Ovary (tissue), 10 donors: ENCODE measurements at places on chromosomes 12 and 14. TPM values are rescaled to one million over a fixed set of nuclear protein-coding genes. Genes with fewer than 3 reads are reported as not detected.

DNA sequence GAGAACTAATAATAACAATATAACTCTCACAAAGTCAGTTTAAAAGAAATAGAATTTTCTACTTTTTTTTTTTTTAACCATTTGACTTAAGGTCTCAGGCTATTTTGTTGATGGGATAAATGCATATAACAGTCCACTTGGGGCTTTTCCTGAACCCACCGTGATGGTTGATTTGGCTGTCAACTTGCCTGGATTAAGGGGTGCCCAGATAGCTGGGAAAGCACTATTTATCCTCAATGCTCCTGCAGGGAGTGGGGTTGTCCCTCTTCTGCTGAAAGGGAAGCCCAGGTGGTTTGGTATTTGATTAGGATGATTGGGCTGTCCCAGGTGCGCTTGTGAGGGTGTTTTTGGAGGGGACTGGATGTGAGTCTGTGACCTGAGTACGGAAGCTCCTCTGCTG is 114.9 kb downstream of the AACS start:
- no peak for DNase-seq
- no peak overlapping the region for H3K27ac ChIP-seq
- no peaks in the 10 kb centered on the region for H3K36me3 ChIP-seq
- H3K4me3 ChIP-seq = no peak overlapping the region
- H3K4me1 ChIP-seq = peaks cover 2% of the 10 kb centered on the region

DNA sequence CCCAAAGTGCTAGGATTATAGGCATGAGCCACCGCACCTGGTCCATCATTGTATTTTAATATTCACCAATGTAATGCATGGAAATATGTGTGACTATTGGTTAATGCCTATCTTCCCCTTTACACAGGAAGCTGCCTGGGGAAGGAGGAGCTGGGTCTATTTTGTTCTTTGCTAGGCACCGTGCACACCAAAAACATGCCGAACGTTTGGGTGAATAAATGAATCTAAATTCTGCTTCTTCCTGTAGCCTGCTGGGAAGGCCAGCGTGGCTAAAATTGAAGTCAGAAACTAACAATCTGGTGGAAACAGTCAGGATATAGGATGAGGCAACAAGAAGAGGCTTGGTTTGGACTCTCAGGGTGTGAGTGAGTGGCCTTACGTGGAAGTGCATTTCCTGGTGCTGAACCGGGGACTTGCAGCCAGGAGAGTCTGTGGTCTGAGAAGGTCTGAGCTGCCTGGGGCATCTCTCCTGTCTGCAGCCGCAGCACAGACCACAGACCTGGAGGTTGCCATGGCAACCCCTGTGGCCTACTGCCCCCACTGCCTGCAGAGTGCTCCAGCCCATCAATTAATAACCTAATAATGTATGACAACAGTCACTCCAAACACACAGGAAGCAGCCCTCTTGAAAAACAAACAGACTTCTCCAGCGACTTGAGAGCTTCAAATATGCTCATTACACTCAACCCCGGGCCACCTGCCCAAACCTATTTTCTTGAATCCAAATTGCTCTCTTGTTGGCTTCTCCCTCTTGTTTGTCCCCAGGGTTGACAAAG is 5.5 kb upstream of the GPR68 start:
- no peaks in the 10 kb centered on the region for H3K36me3 ChIP-seq

KRT5 gene
- 10.3 TPM for total RNA-seq

- no peaks in the 10 kb centered on the region for H3K36me3 ChIP-seq
- H3K4me1 ChIP-seq = no peaks in the 10 kb centered on the region
- no peak for DNase-seq
Measured at GRCh38 chr12:60494244-60494643, 898.4 kb downstream of the SLC16A7 start.

DNA sequence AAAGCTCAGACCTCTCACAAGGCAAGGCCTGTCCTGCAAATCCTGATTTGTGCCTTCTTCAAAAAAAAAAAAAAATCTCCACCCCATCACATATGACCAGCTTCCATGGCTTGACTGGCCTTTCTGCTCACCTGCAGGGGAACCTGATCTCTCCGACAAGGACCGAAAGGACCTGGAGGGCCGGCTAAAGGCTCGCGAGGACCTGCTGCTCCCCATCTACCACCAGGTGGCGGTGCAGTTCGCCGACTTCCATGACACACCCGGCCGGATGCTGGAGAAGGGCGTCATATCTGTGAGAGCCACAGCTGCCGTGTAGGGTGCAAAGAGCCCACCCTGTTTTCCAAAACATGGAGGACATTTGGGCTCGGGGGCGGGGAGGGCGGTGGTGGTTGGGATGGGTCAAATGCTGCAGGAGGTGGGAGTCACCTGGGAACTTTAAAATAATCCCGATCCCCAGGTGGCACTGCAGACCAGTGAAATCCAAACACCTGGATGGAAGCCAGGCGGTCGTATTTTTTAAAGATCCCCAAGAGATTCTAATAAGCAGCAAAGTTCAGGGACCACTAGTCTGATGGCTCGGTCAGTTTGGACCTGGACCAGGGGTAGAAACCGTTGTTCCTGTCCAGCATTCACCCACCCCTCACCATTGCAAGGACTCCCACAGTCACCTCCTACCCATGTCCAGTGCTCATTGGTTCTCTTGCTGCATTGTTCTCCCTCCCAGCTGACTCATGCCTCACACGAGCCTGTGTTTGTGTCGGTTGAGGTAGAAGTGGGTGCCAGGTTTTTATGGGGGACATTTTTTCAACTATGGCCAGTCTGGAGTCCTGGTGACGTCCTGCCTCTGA is 44.8 kb downstream of the FOXN4 start:
- H3K4me3 ChIP-seq = no peak overlapping the region
- peaks cover 3% of the 10 kb centered on the region for H3K36me3 ChIP-seq
- no peaks in the 10 kb centered on the region for H3K4me1 ChIP-seq
- H3K27me3 ChIP-seq = no peaks in the 10 kb centered on the region

DNA sequence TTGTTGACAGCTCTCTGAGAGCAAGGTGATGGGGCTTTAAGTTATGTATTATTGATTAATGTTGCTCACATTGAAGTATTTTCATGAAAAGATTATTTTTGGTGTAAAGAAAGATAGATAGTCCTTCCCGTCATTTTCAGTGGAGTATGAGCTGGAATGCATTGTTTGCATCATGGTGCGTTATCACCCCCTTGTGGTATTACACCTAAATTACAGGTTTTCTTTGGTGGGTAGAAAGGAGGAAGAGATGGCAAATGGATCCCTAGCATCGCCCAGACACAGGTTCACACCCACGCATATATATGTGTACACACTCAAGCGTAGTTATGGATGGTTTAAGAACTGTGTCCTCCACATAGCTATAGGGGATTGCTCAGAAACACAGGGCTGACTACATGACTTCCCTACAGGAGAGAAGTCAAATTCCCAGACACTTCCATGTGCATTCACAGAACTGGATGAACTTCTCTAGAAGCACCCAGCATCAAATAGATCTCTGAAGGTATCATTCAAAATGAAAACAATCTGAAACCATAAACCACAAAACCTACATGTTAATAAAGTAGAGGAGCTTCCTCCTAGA is 14.4 kb upstream of the SERPINA10 start:
- no peaks in the 10 kb centered on the region for H3K27me3 ChIP-seq
- H3K36me3 ChIP-seq = no peaks in the 10 kb centered on the region
- no peak for DNase-seq
- H3K4me1 ChIP-seq = no peaks in the 10 kb centered on the region
- H3K4me3 ChIP-seq = no peak overlapping the region

CCDC197 gene
- total RNA-seq = not detected

GRCh38 chr12:128426511-128426910 is 159.5 kb downstream of the TMEM132C start:
- H3K36me3 ChIP-seq = no peaks in the 10 kb centered on the region
- no peaks in the 10 kb centered on the region for H3K4me1 ChIP-seq
- DNase-seq = no peak
- no peaks in the 10 kb centered on the region for H3K27me3 ChIP-seq
- H3K27ac ChIP-seq = no peak overlapping the region

ZC2HC1C gene
- 0.95 TPM for total RNA-seq

DNA sequence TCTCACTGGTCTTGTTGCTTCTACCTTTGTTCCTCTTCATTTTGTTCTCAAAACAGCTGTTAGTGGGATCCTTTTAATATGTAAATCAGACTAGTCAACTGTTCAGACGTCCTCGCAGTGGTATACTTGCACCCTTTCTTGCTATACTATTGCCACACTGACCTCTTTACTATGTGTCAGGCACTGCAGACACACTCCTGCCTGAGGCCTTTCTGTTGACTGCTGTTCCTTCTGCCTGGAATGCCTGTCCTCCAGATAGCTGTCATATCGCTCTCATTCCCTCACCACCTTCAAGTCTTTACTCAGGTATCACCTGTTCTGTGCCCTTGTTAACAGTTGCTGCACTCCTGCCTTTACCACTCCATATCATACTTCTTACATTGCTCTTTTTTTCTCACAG is 90.0 kb upstream of the TMEM263 start:
- H3K4me1 ChIP-seq = peaks cover 3% of the 10 kb centered on the region
- DNase-seq = no peak
- no peak overlapping the region for H3K4me3 ChIP-seq
- no peaks in the 10 kb centered on the region for H3K27me3 ChIP-seq

- no peaks in the 10 kb centered on the region for H3K27me3 ChIP-seq
- no peak for DNase-seq
- H3K36me3 ChIP-seq = no peaks in the 10 kb centered on the region
- no peaks in the 10 kb centered on the region for H3K4me1 ChIP-seq
Measured at GRCh38 chr14:102938191-102938590, 15.7 kb downstream of the AMN start.

GRCh38 chr14:89098254-89098653 is 273.8 kb downstream of the TTC8 start:
- no peak overlapping the region for H3K27ac ChIP-seq
- H3K36me3 ChIP-seq = no peaks in the 10 kb centered on the region
- DNase-seq = no peak
- no peak overlapping the region for H3K4me3 ChIP-seq
- no peaks in the 10 kb centered on the region for H3K4me1 ChIP-seq
- H3K27me3 ChIP-seq = no peaks in the 10 kb centered on the region

POTEG gene
- not detected for total RNA-seq

KLHL33 gene
- total RNA-seq = under 0.01 TPM

ZNF605 gene
- 8.3 TPM for total RNA-seq

DNA sequence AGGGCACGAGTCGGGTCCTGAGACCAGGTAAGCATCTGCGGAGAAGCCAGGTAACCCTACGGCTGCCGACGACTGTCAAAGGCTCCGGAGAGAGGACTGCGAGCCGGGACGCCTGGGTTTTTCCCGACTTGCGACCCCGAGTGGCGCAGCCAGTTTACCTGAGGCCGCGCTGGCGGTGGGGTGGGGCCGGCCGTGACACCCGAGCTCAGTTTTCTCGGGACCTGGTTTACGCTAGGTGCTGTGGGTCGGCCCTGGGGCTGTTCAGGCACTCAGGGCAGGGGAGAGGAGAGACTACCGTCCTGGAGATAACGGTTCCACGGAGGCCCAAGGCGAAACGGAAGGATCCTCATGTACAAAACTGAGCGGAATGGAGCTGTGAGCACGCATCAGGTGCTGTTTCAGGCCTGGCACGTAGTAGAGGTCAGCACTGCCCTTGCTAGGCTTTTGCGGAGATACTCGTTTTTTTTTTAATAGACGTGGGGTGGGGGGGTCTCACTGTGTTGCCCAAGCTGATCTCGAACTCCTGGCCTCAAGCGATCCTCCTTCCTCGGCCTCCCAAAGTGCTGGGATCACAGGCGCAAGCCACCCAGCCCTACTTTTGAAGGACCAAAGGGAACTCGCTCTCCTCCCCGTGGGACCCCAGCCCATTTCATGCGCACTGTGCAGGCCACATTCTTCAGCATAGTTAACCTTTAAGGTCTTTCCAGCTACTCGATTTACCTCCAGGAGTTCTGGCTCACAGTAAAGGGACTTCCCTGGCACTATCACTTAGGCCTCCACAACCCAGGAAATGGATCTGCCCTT is 471 bp downstream of the MTRFR start:
- no peak for DNase-seq
- peak overlapping the region; percentile 86 for H3K27ac ChIP-seq
- H3K36me3 ChIP-seq = no peaks in the 10 kb centered on the region
- no peaks in the 10 kb centered on the region for H3K27me3 ChIP-seq
- peaks cover 10% of the 10 kb centered on the region for H3K4me1 ChIP-seq
- peak overlapping the region; percentile 96 for H3K4me3 ChIP-seq

DNA sequence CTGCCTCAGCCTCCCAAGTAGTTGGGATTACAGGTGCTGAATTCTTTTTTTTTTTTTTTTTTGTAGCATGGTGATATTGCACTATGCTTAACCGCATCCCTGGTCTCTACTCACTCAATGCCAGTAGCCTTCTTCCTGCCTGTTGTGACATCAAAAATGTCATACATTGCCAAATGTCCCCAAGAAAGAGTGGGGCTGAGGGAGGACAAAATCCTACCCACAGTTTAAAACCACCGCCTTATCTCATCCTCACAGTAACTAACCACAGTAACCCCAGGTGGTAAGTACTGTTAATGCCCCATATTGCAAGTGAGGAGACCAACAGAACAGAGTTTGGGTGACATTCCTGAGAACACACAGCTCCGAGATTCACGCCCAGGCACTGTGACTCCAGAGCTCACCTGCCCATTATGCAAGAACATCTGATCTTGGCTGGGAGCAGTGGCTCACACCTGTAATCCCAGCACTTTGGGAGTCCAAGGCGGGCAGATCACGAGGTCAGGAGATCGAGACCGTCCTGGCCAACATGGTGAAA is 19.6 kb downstream of the MORN3 start:
- DNase-seq = no peak
- no peaks in the 10 kb centered on the region for H3K4me1 ChIP-seq
- H3K27ac ChIP-seq = no peak overlapping the region
- H3K4me3 ChIP-seq = no peak overlapping the region
- no peaks in the 10 kb centered on the region for H3K27me3 ChIP-seq
- H3K36me3 ChIP-seq = no peaks in the 10 kb centered on the region

DNA sequence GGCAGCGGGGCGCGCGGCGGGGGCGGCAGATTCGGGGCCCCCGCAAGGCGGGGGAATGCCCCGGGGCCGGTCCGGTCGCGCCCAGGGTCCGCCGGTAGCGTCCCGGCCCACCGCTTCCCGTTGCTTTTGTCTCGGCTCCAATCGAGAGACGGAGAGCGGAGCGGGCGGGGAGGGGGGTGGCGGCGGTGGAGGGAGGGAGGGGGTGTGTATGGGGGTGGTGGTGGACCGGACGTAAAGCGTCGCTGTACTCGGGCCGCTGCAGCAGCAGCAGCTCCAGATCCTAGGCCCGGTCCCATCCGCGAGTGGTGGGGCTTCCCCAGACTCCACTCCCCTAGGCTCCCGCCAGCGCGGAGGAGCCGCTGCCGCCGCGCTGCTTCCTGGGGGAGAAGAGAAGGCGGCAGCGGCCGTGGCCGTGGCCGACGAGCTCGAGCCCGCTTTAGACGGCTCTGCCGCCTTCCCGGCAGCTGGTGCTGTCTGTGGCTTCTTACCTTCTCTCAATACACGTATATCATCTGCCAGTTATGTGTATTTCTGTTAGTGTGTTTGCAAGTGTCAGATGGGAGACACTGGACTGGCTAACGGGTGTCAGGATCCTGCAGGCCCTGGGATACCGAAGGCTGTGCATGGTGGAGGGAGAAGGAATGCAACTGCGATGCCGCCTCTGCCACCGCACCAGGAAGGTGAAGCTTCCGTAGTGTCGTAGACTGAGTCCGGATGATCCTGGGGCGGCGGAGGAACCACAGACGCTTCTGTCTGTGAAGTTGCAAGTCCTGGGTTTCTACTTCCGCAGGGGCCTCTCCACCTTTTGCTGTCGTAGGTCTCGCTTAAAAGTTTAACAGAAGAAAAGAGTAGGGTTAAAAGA is 508 bp downstream of the CNOT2 start:
- DNase-seq = peak; percentile 73
- no peaks in the 10 kb centered on the region for H3K36me3 ChIP-seq
- peak overlapping the region; percentile 77 for H3K4me3 ChIP-seq
- no peaks in the 10 kb centered on the region for H3K27me3 ChIP-seq
- H3K27ac ChIP-seq = peak overlapping the region; percentile 92

LHX5 gene
- total RNA-seq = not detected

MUCL1 gene
- total RNA-seq = not detected

M6PR gene
- total RNA-seq = 118 TPM

CLEC7A gene
- 2.9 TPM for total RNA-seq
